ENCODE measurements at places on chromosomes 11 and 22.

DNA sequence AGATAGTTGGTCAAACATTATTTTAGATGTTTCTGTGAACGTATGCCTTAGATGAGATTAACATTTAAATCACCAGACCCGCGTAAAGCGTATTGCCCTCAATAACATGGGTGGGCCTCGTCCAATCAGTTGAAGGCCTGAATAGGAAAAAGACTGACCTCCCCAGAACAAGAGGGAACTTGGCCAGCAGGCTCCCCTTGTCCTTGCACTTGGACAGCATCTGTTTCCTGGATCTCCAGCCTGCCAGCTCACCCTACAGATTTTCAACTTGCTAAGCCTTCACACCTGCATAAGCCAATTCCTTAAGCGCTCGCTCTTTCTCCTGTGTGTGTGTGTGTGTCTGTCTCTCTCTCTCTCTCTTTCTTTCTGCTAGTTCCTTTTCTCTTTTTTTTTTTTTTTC is 8.2 kb downstream of the TOM1 start:
- DNase-seq = no peak

DNA sequence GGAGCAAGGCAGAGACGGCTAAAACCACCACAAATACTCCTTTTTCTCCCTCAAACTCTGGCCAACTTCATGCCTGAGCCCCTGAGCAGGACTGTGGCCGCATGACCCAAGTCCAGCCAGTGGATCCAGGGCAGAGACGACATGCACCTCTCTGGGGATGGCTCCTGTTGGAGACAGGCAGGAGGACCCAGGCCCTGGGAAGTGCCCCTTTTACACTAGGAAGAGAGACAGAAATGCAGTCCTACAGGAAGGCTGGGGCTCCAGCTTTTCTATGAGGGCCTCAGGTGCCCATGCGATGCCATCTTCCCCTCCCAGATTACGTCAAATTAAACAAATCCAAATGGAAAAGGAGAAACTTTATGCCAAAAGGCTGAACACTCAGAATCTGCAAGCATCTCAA is 498.0 kb downstream of the BRD1 start:
- peak; percentile 5 for DNase-seq

DNA sequence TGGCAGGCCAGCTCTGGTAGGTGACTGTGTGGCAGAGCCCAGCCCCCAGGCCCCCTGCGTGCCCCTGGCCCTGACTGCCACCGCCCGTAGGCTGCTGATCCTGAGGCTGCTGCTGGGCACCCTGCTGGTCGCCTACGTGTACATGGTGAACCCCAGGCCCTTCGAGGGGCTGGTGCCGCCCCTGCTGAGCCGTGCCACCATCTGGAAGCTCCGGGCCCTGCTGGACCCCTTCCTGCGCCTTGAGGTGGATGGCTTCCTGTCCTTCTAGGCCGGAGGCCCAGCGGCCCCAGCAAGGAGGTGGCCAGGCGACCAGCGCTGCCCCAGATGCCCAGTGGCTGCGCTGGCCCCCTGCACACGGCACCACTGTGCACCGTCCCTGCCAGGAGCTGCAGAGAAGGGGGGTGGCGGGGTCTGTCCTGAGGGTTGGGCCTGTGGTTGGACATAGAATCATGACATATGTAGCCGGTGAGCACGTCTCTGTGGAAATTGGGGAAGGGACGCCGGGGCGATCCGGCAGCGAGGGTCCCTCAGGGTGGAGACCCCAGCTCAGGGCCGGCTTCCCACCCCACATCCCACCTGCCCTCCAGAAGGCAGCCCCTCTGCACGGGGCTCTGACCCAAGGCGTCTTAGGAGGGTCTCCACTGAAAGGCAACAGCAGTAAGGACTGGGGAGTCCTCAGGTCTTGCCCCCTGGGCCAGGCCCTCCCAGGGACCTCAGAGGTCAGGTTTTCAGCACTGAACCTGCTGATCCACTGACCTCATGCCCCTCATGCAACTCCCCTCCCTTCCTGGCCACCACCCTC is 185.4 kb downstream of the IGLL1 start:
- no peak for DNase-seq

DNA sequence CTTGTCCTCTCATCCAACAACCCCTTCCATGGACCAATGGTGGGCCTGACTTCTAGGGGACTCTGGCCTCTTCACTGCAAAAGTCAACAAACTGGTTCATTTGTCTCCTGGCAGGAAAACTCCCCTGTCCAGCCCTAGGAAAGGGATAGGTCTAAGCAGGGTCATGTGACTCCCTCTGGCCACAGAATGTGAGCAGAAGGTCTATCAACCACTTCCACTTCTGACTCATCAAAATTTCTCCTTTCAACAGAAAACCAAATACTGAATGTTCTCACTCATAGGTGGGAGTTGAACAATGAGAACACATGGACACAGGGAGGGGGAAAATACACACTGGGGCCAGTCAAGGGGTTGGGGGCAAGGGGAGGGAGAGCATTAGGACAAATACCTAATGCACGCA is 1.3 kb upstream of the ISX start:
- peak; percentile 57 for DNase-seq

DNA sequence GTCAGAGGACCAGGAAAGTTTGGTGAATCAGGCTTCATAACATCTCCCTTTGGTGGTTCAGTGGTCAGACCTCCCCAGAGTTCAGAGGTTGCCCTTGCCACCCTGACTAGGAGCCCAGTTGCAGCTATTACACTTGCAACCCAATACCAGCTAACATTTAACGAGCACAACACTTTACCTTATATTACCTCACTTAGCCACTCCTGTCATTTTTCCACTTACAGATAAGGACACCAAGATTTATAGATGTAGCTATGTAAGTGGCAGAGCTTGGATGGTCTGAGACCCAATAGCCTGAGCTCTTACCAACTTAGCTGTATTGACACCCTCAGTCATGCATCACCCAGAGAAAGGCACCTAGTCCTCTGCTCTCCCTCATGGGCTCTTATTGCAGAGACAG is 234.7 kb downstream of the INSC start:
- DNase-seq = no peak

DNA sequence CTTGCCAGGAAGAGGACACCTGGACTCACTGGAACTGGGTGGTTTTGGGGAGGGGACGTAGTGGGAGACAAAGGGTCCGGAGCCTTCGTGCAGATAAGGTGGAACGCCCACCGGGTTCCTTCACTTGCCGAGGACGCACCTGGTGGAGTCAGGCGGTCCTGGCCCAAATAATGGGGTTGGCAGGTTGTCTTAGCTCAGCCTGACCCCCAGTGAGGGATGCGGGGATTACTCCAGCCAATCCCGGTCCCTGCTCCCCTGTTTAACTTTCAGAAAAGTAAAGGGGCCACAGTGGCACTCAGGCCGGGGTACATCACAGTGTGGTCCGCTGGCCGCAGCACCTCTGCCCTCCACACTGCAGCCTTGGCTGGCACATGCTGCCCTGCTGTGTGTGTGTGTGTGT is 18.0 kb downstream of the A4GALT start:
- DNase-seq = no peak

GRCh38 chr11:64753380-64754123 is 6.2 kb downstream of the PYGM start:
- DNase-seq = no peak

- DNase-seq = no peak
Observed at GRCh38 chr11:15893080-15893492, 463.3 kb downstream of the SOX6 start.

DNA sequence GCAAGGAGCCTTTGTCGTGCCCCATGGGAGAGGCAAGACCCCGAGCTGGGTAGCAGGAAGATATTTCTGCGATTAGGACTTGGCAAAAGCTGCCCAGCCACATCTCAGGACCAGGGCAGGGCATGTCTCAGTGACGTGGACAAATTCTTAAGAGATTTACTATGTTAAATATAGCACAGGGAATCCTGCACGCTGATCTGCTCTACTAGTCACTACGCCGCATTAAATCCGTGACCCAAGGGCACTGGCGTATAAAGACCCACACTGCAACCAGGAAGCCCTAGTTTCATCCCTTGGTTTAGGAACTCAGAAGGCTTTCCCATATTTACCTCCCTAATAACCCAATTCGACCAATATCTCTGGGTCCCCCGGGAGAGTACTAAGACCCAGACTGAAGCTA is 35.1 kb downstream of the AP1B1 start:
- DNase-seq = no peak

- DNase-seq = no peak
Observed at GRCh38 chr22:18927020-18927419, 9.1 kb downstream of the PRODH start.

- no peak for DNase-seq
Observed at GRCh38 chr11:13970986-13971385, 8.5 kb downstream of the SPON1 start.

- DNase-seq = no peak
Observed at GRCh38 chr11:12070446-12071267, 39.7 kb upstream of the MICAL2 start.

DNA sequence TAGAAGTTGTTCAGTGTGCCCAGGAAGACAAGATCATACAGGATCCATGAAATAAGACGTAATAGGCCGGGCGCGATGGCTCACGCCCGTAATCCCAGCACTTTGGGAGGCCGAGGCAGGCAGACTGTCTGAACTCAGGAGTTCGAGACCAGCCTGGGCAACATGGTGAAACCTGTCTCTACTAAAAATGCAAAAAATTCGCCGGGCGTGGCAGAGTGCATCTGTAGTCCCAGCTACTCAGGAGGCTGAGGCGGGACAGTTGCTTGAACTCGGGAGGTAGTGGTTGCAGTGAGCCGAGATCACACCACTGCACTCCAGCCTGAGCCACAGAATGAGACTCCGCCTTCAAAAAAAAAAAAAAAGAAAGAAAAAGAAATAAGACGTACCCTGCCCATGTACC is 56.7 kb downstream of the APOL3 start:
- no peak for DNase-seq

- DNase-seq = no peak
Observed at GRCh38 chr22:48137640-48138039, 1375.2 kb downstream of the TBC1D22A start.

GRCh38 chr11:123073343-123074057 is 11.6 kb upstream of the HSPA8 start:
- no peak for DNase-seq

DNA sequence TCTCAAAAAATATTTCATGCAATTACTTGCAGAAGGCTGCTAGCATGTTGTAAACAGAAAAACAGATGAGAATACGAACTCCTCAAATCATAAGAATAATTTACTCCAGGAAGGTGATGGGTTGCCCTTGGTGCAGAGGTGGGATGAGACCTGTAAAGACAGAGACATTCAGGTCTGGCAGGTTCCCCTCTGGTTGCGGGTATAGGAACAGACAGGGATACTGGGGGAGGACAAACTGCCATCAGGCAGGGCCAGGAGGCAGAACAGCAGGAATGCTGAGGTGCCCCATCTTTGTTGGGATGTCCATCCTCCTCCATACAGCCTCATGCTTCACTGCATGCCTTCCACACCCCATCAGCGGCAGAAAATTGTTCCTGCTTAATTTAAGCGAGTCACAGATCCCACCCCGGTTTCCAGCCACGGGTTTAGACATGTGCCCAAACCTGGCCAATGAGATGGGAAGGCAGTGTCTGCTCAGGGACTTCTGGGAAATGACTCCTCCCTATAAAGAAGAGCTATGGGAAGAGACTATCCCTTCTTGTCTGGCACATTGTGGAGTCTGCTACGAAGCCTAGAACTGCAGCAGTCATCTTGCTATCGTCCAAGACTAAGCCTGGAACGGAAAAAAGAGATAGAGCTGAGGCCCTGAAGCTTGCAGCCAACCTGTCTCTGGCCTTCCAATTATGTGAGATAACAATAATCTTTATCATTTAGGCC is 23.1 kb upstream of the IRAG1 start:
- DNase-seq = no peak

DNA sequence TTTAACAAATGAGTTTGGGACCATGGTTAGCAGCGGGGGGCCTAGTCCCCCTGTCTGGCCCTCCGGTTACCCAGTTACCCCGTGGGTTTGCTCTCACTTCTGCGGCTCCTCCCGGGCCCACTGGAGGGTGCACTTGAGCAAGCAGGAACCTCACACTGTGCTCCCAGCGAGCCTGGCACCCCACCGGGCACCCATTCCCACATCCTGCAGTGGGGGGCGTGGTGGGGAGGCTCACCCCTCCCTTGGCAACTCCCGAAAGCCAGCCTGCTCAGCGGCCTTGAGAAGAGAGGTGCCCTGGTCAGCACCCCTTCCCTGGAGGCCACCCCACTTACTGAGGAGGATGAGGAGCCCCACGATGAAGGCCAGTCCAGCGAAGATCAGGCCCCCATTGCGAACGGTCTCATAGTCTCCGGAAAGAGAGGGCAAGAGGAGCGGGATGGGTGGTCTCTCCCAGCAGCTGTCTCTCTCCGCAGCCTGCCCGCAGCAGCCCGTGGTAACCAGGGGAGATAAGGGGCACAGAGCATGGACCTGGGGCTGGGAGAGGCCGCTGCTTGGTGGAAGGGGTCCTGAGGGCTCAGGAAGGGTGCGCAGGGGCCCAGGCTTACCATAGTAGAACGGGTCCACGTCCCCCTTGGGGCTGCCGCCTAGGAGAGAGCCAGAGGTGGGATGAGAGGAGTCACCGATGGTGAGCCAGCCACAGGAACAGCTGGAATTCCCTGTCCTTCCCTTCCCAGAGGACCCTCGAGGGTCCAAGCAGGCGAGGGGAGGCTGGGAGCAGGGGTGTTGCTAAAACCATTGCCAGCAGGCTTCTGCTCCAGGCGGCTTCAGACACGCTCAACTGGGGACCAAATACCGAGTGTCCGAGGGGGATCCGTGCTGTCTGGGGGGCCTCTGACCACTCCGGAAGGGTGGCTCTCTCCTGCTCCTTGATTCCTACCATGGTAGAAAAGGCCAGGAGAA is 2.2 kb downstream of the FXYD2 start:
- DNase-seq = peak; percentile 60

- DNase-seq = peak; percentile 62
Observed at GRCh38 chr11:77547863-77548551, 41.7 kb upstream of the AQP11 start.

DNA sequence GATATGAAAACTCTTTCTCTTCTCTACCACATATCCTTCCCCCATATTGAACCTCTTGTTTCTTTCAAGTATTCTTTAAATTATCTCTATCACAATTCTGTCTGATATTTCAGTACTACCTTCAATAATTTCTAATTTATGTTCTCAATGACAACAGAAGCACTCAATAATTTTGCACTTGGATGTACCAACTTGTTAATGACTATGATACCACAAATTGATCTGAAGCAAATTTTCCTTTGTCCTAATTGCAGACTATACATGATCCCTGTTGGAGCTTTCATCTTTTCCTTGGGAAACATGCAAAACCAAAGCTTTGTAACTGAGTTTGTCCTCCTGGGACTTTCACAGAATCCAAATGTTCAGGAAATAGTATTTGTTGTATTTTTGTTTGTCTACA is at the start of gene OR4C15:
Gene OR4C15, plus strand, starts transcription at position 301 of the 400 bp plus-strand sequence. Its CDS starts 0 bp downstream, at position 301.
- DNase-seq = no peak

DNA sequence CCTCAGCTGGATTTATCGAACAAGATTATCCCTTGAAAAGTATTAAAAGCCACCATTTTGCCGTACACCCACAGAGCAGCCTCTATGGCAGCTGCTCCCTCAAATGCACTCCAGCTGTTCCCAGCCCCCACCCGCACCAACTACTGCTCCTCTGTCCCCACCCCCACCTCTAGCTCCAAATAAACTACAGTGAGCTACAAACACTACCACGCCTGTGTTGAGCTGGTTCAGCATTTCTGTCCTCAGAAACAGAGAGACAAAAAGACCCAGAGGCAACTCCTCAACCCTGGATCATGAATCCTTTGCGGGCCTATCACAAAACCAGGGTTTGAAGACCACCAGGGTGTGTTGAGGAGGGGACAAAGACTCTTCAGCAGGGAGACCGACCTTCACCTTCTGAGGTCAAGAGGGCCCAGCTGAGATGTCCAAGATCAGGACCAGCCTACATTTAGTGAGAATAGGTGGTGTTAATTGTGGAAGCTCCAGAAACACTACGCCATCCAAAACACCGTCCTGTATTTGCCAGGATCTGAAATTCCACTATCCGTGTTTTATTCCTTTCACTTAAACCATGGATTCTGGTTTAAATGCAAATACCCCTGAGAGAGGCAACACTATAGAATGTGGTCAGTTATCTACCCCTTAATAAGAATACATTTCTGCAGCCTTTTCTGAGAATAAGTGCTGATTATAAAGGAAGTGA is 195.9 kb downstream of the DSCAML1 start:
- no peak for DNase-seq

Measured in GM10248 (cell line).